ENCODE measurements at places on chromosomes 13 and 19.

GRCh38 chr13:34030782-34031181, 212.8 kb downstream of the RFC3 start:
- DNase-seq, result no peak

DNA sequence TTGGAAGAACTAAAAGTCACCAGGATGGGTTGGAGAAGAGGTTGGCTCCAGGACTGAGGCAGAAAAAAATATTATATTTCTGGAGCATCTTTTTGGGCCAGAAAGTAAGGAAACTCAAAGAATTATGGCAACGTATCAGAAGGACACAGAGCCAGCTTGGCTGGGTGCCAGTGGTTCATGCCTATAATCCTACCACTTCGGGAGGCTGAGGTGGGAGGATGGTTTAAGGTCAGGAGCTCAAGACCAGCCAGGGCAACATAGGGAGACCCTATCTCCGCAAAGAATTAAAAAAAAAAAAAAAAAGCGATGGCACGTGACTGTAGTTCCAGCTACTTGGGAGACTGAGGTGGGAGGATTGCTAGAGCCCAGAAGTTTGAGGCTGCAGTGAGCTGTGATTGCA, 108.1 kb downstream of the GADD45B start:
- no peak for DNase-seq

GRCh38 chr19:53308339-53308811, 25.2 kb upstream of the ZNF845 start:
- DNase-seq, result peak; percentile 54

GRCh38 chr19:10368101-10368803, 12.1 kb downstream of the TYK2 start:
- DNase-seq, result no peak

GRCh38 chr13:42106998-42107397, 58.5 kb downstream of the DGKH start:
- no peak for DNase-seq

- DNase-seq, result no peak
Observed at GRCh38 chr19:13004273-13004672, 9.0 kb downstream of the NFIX start.

GRCh38 chr19:41332468-41332867, 21.3 kb downstream of the TGFB1 start:
- DNase-seq, result no peak

DNA sequence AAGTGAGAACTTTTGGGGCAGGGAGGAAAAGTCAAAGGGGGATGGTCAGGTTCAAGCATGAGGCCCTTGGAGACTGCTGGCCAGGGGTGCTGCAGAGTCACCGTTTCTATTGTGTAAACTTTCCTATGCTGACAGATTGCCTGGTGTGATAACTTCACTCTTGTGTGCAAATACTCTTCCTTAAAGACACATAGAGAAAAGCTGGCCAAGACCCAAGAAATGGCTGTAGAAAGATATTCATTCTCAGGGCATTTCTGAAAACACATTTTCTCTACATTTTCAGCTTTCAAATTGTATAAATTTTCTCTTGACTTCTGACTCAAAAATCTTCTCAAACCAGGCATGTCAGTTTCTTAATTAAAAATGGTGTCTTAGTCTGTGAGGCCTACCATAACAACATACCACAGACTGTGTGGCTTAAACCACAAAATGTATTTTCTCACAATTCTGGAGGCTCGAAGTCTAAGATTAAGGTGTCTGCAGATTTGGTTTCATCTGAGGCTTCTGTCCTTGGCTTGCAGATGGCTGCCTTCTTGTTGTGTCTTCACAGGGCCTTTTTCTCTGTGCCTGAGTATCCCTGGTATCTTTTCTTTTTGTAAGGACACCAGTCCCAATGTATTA, 304.5 kb downstream of the KCNRG start:
- no peak for DNase-seq

- no peak for DNase-seq
Observed at GRCh38 chr19:10334588-10335351, 1.4 kb upstream of the RAVER1 start.

Data from iPS DF 6.9 (cell line).